ENCODE measurements at places on chromosomes 5 and 9.

GRCh38 chr5:159819591-159820411 lies 96.5 kb upstream of the ADRA1B start:
- no peak for DNase-seq

GRCh38 chr9:119282476-119283077 lies 86.7 kb downstream of the BRINP1 start:
- no peak for DNase-seq

- no peak for DNase-seq
These were observed 32.2 kb downstream of the ALDH7A1 start for GRCh38 chr5:126562823-126563222.

GRCh38 chr5:158165647-158166046 lies 306.7 kb upstream of the CLINT1 start:
- no peak for DNase-seq

DNA sequence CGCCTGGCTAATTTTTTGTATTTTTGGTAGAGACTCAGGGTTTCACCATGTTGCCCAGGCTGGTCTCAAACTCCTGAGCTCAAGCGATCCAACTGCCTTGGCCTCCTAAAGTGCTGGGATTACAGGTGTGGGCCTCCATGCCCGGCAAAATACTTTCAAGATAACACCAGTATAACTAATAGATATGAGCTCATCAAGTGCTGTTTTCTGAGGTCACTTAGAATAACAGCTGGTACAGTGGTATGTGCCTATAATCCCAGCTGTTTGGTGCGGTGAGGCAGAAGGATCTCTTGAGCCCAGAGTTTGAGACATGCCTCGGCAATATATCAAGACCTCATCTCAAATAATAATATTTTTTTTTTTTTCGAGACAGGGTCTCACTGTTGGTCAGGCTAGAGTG lies 30.5 kb upstream of the CREBRF start:
- DNase-seq = no peak

DNA sequence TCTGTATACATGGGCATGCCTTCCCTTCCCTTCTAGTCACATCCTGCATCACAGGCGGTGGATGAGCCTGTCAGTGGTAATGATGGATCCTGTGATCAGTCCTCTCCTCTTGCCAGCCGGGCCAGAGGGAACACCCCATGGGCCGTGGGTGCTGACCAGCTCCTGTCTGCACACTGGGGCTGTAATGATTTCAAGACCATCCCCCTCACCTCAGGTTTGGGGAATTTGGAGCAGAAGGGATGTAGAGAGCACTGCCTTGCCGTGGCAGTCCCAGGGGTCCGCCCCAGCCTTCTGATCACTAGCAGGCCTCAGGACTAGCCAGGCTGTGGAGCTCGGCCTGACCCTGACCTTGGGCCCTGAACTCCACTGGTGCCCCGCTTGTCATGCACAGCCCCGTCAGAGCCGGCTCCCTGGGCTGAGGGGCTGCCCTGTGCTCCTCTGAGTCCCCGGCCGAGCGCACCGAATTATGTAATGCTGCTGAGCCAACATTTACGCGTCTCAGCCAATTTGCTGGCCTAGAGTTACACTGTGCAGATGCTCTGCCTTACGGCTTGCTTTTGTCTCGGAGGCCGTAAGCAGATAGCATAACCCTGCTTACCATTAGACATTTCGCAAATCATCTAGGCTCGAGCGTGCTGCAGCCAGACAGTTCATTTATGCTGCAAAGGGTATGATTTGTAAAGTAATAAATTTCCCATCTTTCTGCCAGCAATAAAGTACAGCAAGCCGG lies 155.3 kb downstream of the MACROH2A1 start:
- DNase-seq = no peak

DNA sequence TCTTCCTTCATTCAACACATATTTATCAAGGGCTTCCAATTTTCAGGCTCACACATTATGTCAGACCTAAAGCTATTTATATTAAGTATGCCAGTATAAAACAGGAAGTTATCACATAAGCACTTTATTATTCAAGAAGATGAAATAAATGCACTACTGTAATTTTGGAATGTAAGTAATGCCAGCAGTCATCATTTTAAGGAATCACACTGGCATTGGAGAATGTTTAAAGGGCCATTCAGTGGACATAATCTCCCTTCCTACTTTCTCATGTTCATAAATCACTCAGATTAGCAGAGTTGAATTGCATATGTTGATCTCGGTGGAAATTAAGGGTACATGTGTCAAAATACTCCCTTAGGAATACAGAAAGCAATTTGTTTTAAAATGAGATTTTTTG lies 164.4 kb downstream of the GIN1 start:
- no peak for DNase-seq

DNA sequence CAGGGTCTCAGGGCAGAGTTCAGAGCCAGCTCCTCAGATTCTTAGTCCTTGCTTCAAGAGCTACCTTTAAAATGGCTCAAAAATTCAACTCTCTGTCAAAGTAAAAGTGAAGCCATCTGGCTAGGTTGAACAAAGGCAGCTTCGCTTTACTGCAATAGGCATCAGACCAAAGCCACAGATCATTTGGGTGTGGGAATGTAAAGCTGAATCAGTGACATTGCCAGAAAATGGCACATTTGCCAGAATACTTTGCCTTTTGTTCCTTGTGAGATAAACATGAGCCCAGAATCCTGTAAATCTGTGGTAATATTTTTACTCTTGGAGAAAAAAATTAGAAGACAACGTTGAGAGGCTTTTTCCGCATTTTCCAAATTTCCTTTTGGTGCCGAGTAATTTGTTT lies 210.5 kb downstream of the PALM2AKAP2 start:
- DNase-seq = no peak

GRCh38 chr9:133788819-133789717 lies 50.9 kb upstream of the SARDH start:
- DNase-seq = no peak

GRCh38 chr5:135348918-135349317 lies 50.1 kb downstream of the MACROH2A1 start:
- no peak for DNase-seq

DNA sequence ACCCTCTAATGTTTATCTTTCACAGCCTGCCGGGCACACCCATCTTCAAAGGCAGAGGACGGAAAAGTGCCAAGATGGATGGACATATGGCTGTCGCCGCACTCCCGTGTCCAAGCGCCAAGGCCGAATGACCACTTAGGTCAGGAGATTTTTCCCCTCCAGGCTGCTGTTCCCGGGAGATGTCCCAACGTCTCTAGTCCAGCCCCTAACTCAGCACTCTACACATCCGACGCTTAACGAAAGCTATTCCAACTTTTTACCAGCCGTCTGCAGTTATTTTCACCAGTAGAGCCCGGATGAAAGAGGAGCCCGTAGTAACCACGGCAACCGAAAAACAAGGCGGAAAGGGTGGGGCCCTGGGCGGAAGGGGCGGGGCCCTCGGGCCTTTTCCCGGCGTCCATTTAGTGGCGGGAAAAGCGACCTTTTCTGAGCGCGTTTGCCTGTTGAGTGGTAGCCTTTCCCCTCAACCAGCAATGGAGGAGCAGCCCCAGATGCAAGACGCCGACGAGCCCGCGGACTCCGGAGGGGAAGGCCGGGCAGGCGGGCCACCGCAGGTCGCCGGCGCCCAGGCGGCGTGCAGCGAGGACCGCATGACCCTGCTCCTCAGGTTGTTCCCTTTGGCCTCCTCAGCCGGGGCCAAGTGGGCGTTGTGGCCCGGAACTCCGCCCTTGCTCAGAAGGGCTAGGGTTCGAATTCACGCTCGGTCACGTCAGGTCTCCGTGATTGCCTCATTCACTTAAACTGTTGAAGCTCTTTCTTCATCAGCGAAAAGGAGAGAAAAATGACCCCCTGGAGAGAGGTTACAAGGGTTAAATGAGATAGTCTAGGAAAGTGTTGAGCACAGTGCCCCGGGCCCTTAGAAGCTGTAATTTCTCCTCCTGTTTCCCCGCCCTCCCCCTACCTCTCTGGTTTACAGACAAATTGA lies at the start of gene CENPH:
Gene CENPH (plus strand): TSS at position 422 of the 925 bp plus-strand sequence. CDS start 52 bp downstream, at position 474.
- peak; percentile 92 for DNase-seq

- DNase-seq = no peak
These were observed 42.1 kb downstream of the PCDH1 start for GRCh38 chr5:141835928-141836670.

DNA sequence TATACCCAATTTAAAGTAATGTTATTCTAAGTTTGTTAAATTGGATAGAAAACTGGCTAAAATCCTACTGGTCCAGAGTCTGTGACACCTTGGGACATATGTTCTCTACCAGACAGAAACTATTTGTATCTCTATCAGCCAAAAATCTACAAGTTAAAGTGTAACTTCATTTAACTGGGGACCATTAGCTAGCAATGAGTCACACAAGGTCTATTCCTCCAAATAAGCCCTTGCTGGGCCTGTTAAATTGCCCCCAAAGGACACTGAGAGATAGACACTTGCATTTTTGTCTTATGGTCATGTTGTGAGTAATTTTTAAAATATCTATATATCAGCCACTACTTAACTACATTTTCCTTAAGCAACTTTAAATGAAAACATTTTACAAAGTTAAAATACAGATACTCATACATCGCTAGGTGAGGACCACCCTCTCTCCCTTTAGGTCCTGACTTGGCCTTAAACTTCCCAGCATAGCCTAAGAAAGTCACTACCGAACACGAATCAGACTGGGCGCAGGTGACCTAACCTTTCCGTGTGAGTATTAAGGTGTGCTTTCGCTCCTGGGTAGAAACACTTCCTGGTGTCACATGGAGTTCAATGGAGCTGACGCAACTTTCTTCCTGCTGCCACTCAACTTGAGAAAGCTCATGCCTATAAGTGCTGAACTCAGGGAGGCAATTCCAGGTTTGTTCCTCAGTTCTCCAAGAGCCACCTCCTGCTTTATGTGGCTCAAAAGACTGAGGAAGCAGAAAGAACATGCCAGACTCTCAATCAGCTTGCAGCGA lies 249.1 kb downstream of the DIRAS2 start:
- DNase-seq = no peak

- DNase-seq = peak; percentile 16
These were observed 72.3 kb upstream of the STARD4 start for GRCh38 chr5:111584651-111585050.

DNA sequence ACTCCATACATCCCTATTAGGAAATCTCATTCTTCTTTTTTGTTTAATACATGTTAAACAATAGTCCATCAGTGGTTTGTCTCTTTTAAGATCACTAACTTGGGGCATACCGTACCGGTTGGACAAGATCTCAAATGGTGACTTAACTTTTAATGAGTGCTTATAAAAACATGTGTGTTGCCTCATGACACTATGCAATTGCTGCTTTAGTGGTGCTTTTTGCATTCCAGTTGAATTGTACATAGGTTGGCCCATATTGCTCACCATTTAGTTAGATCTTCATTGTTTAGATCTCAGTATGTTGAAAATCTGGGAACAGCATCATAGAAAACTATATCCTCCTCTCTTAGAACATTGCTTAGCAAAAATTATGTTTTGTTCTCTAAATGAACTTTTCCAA lies 17.8 kb downstream of the C9orf85 start:
- no peak for DNase-seq

DNA sequence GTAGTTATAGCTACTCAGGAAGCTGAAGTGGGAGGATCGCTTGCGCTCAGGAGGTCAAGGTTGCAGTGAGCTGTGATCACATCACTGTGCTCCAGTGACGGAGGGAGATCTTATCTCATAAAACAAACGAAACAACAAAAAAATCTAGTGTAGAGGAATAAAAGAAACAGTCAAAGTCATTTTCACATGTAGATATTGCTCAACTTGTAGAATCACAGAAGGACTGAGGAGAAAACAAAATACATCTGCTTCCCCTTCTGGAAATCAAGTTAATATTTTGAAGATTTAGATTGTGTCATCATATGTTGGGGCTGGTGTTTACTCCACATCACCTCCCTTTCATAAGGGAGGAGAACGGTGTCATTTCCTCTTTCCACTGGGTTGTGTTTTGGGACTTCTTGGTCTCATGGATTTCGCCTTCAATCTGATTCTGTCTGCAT lies 8.2 kb upstream of the SLC46A2 start:
- DNase-seq = no peak

DNA sequence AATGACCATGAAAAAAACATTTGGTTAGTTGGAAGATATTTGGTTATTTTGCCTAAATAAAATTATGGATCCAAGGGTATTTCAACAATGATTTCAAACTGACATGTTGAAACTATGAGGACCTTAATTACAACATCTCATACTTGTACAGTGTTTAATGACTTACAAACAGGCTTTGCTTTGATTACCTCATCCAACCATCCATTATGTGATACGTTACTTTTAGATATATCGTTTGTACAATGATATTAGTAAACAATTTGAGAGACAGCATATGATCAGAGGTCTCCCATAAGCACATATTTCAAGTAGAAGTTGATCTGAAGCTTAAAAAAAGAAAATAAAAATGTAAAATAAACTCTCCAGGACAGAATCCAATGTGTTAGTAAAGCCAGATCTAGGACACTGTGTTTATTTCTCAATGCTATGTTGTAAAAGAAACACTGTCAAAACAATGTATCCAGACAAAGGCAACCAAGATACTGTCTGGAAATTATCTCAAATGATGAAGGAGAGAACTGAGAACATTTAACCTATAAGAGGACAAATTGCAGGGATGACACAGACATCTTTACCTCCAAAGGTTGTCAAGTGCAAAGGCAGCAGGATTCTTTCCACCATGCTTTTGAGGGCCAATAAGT lies 116.0 kb upstream of the TARS1 start:
- no peak for DNase-seq

DNA sequence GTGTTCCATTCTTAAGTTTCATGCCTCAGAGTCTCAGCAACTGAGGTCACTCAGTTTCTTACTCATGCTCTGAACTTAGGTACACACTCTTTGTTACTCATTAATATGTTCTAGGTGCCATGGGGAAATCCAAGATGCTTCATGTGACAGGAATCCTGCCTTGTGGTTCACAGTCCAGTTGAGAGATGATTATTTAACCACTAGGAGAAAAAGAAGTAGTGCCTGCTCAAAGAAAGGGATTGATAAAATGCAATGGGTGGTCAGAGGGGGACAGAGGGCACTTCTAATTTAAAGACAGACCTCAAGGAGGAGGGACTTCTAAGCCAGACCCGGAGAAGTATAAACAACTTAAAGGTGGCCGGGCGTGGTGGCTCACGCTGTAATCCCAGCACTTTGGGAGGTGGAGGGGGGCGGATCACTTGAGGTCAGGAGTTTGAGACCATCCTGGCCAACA lies 69.0 kb downstream of the UGCG start:
- peak; percentile 61 for DNase-seq

DNA sequence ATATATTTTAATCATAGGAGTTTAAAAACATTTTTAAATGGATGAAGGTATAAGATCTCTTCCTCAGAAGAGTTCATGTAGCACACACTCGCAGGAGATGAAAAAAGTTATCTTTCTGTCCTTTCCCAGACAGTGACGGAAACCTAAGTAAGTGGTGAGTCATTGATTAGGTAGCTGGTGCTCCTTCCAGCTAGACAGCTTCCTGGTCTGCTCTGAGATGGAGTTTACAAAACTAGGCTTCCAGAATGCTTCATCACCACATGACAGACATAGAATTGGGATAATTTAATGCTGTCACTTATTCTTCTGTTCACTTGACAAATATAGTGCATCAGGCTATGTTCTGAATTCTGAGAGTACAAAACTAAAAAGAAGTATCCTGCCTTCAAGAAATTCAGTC lies 2393.0 kb upstream of the C9orf72 start:
- no peak for DNase-seq

- DNase-seq = no peak
These were observed 106.4 kb upstream of the SLC12A2 start for GRCh38 chr5:127976991-127977717.

GRCh38 chr5:57207681-57208080 lies 33.8 kb downstream of the GPBP1 start:
- DNase-seq = no peak

- no peak for DNase-seq
These were observed 754.7 kb upstream of the CDH6 start for GRCh38 chr5:30438785-30439184.

All from GM20000 (cell line).